ENCODE measurements at places on chromosomes 16 and 17.
A peak's percentile ranks its signal among the peaks of the same experiment; 100 is the strongest.

- peak; percentile 82 for DNase-seq
Observed at GRCh38 chr16:11224894-11225676, 30.9 kb downstream of the SOCS1 start.

- DNase-seq, result no peak
Observed at GRCh38 chr16:11907160-11907970, 8.4 kb downstream of the GSPT1 start.

DNA sequence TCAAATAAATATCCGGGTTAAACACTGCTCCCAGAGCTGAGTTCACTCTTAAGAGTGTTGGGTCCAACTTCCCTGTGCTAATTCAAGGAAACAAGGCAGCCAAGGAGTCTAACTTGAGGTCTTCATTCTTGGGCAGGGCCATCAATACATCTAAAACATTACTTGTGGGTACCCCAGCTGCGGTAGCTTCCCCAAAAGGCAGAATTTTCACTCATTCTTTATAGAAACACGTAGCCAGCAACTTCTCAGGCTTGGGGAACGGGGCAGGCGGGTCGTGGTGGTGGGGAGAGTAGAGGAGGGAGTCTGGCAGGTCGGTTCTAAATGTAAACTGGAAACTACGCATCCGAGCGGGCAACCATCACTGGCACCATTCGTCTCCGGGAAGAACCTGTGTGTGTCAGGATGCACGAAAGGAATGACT, 666 bp upstream of the METTL9 start:
- no peak for DNase-seq

DNA sequence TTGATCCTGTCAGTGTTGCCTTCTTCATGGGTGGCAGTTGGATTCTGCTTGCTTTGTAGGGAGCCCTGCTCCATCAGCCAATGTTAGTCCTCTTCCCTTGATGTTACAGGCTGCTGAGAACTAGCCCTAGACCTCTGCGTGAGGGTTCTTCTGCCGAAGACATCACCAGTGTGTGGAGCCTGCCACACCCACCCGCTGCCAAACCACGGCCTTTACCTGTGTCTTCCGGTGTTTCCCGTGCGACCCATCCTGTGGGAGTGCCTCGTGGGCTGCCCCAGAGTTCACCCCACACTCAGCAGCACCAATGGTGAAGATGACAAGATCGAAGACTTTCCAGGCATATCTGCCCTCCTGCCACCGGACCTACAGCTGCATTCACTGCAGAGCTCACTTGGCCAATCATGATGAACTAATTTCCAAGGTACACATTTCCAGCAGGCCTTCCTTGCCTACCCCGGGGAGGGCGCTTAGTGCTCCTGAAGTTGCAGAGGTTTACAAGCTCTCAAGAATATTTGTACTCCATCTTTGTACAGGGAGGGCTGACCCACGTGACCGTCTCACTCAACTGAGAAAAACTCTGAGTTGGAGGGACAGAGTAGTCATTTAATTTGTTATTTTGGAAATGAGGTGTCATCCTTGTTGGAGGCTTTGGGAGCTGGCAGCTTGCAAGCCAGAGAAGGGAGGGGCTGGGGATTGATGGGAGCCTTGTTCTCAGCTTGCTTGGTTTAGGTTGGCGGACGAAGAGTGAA, 21.8 kb downstream of the YPEL2 start:
- no peak for DNase-seq

- DNase-seq, result no peak
Observed at GRCh38 chr17:36611345-36612072, 10.1 kb downstream of the MRM1 start.

DNA sequence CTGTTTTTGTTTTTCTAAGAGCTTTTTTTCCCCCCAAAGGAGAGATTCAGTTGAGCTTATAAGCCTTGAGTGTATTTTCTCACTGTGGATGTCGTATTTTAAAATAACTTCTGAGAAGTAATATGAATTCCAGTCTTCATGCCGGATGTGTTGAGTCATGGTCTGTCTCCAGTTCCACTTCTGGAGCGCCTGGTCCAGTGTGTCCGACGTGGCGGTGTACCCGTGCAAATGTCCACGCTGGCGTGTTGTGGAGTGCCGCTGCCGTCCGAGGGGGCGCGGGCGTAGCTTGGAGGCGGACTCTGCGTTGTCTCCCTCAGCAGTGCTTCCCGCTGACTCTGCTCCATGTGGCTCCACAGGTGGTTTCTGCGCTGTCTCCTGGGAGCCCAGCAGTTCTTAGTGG, 60.9 kb upstream of the ZNF750 start:
- DNase-seq, result no peak

GRCh38 chr17:69057280-69057679, 3.4 kb downstream of the ABCA9 start:
- no peak for DNase-seq

DNA sequence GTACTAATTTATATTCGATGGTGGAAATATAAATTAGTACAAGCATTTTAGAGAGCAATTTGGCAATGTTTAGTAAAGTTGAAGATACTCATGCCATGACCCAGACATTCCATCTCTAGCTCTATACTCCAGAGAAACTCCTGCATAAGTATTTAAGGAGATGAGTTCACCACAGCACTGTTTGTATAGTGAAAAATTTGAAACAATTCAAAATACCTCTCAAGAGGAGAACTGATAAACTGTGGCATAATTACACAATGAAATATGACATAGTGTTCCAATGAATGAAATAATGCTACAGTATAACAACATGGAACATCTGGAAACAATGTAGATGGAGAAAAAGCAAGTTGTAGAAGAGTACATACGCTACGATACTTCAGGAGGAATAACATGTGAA, 48.6 kb upstream of the IRX3 start:
- no peak for DNase-seq

GRCh38 chr16:75402821-75403475, 30.4 kb downstream of the CFDP1 start:
- DNase-seq, result peak; percentile 45

GRCh38 chr17:48617471-48618255, 2.6 kb upstream of the HOXB8 start:
- DNase-seq, result no peak

DNA sequence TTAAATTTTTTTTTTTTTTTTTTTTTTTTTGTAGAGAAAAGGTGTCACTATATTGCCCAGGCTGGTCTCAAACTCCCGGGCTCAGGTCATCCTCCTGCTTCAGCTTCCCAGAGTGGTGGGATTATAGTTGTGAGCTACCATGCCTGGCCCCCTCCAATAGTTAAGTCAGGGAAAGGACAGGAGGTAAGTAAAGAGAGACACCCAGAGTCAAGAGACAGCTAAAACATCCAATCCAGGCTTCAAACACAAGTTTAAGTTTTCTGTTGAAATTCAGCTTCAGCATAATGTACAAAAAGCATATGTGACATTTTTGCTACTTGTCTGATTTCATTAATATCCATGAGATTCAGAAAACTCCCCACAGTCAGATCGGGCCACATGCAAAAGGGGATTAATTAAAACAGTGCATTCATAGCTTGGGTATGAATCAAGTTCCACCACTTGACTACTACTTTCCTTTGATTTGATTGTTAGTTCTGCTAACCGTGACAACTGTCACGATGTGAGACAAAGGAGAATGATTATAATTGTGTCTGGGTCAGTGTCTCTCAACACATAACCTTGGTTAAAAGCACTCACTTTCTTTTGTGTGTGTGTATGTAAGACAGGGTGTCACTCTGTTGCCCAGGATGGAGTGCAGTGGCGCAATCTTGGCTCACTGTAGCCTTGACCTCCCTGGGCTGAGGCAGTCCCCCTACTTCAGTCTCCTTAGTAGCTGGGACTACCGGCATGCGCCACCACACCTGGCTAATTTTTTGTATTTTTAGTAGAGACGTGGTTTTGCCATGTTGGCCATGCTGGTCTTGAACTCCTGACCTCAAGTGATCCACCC, 184.9 kb downstream of the PARN start:
- no peak for DNase-seq

DNA sequence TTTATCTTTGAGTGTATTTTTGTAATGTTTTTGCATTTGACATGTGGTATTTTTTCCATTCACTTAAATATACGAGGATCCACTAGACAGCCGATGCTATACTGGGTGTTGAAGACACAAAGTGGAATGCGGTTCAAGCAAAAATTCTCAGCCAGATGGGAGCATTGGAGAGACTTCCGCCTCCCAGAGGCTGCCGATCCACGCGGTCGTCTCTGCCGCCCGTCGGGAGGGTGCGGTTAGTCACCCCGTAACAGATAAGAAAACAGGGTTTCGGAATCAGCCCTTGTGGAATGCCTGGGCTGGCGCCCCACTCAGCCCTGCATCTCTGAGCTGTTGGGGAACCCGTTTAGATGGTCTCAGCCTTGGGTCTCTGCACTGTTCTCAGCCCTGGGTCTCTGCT, 7.3 kb downstream of the GSE1 start:
- no peak for DNase-seq

GRCh38 chr17:17320188-17320910, 17.2 kb downstream of the NT5M start:
- no peak for DNase-seq

- DNase-seq, result no peak
Observed at GRCh38 chr16:65392806-65393565, 271.1 kb upstream of the CDH11 start.

GRCh38 chr17:8124350-8125153, 646 bp upstream of the HES7 start:
- DNase-seq, result no peak

GRCh38 chr17:17416400-17417360, 60.1 kb upstream of the MED9 start:
- peak; percentile 4 for DNase-seq

DNA sequence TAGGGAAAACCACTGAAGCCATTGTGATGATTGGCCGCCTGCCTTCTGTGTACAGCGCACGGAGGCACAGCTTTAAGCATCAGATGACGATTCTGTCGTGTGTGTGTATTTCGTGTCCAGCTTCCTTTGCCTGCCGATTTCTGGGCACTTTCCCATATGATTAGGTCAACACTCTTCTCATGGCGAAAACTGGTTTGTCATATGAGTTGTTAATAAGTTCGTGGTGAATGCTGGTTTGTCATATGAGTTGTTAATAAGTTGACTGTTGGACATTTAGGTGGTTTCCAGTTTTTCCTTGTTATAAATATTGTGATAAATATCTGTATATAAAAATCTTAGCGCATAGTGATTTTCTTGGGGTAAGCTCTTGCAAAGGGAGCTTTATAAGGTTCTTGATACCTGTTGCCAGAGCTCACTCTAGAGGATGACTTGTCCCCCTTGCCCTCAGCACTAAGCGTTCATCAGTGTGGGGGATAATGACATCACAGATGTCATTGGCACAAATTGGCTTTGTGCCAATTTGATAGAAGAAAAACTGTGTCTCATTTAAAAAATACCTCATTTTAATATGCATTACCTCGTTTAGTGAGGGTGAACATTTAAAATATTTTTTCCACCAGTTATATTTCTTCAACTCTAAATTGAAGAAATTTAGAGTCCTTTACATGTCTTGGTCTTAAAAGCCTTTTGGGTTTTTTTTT, 40.0 kb downstream of the PGS1 start:
- no peak for DNase-seq

DNA sequence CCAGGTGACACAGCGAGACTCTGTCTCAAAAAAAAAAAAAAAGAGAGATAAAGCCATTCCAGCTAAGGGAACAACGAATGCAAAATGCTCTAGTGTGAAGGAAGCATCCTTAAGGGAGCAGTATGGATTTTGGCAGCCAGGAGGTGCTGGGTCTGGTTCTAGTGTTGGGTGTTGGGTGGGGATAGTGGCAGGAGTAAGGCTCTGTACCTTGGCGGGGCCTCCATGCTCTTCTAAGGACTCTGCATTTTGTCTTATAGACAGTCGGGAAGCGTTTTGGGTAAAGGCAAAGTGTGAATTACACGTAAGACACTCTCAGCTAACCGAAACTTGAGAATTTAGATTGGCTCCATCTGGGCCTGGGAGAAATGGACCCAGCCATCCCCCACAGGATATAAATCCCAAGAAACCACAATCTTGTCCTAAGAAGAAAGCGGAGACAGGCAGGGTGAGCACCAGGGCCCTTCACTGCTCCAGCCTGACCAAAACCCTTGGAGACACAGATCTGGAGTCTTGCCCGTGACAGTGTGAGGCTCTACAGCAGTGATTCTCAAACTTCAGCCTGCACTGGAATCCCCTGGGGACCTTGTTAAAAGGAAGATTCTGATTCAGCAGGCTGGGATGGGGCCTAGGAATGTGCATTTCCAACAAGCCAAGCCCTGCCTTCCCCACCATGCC, 33.1 kb upstream of the PHB1 start:
- DNase-seq, result no peak

DNA sequence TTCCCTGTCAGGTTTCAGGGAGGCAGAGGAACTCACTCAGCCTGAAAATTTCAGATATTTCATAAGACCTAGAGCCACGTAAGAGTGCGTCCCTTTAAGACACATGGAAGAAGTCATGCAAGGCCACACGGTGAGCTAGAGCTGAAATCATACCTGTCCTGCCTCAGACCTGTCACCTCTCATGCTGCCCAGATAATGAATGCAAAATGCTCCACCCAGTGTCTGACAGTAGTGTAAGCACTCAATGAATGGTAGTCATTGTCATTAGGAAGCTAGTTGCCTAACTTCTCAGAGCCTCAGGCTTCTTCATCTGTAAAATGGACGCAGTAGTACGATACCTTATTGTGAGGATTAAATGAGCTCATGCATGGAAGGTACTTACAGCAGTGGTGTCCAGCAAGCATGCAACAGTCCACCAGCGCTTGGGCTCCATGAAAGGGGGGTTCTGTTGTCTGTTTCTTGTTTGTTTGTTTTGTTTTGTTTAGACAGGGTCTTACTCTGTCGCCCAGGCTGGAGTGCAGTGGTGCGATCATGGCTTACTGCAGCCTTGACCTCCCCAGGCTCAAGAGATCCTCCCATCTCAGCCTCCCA, 60.7 kb downstream of the WSB1 start:
- DNase-seq, result no peak

DNA sequence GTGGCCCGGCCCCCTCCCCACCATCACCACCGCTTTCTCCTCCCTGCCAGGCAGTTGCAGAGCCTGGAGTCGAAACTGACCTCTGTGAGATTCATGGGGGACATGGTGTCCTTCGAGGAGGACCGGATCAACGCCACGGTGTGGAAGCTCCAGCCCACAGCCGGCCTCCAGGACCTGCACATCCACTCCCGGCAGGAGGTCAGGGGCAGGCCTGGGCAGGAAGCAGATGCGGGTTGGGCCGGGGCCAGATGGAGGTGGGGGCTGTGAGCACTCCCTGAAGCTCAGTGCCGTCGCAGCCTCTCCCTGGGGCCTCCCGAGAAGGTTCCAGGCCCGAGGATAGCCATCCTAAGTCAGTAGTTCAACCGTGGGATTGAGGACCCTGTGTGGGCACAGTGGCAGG, 14.2 kb upstream of the ADGRG3 start:
- no peak for DNase-seq

- peak; percentile 48 for DNase-seq
Observed at GRCh38 chr17:5097101-5097834, 14.4 kb downstream of the ZNF232 start.
